Frontal cortex (tissue), 4 donors: ENCODE measurements at places on chromosomes 6 and 20. TPM values are rescaled to one million over a fixed set of nuclear protein-coding genes. Genes with fewer than 3 reads are reported as not detected.

CRISP2 gene
- total RNA-seq = 0.82 TPM

TMEM244 gene
- total RNA-seq = 1.2 TPM

MUC21 gene
- total RNA-seq = not detected

SIGLEC1 gene
- under 0.01 TPM for total RNA-seq

SPATA25 gene
- 2.0 TPM for total RNA-seq

DNA sequence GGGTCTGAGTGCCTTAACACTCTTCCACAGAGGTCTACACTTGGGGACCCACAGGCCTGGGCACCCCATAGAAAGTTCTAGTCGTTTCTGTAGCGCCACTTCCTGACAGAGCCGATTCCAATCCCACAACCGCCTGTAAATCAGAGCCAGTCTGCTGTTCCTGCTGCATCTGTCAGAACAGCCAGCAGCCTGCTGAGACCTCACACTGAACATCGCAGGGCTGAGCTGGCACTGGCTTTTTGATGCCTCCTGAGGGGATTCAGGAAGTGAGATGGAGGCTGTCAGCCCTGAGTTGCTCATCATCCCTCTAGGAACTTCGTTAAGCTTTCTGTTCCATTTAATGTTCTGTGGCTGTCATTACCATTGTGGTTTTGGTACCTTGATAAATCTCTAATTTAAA lies 48.9 kb downstream of the DCBLD1 start:
- no peak for DNase-seq

DNA sequence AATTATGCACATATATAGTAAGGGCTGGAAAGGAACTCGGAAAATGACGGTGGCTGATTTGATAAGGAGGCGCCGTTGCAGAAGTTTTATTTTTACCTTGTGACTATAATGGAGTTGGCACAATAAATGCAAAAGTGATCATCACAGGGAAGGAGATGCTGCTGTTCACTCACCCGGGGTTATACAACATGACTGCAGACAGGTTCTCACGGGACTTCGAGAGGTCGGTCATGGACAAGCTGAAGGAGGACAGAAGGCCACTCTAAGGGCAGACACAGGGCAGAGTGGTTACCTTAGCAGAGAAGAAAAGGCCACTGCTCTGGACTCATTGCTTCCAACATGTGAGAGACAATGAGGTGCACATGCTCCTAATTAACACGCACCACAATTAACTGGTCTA lies 168.6 kb downstream of the KIF16B start:
- DNase-seq = no peak

DNA sequence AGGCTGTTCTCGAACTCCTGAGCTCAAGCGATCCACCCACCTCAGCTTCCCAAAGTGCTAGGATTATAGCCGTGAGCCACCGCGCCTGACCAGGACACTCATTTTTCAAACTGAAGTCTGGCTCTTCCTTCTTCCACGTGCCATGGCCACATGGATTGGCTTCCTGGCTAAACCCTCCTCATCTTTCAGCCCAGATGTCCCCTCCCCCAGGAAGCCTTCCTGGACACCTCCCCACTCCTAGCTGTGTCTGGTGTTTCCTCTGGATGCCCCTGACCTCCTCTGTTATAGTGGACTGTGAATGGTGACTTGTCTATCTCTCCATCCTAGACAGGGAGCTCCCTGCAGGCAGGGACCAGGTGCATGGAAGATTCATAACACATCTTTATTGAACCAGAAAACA lies 57.2 kb downstream of the RIPOR3 start:
- no peak for DNase-seq

GRCh38 chr6:150297327-150298029 lies 71.3 kb upstream of the IYD start:
- DNase-seq = no peak

DNA sequence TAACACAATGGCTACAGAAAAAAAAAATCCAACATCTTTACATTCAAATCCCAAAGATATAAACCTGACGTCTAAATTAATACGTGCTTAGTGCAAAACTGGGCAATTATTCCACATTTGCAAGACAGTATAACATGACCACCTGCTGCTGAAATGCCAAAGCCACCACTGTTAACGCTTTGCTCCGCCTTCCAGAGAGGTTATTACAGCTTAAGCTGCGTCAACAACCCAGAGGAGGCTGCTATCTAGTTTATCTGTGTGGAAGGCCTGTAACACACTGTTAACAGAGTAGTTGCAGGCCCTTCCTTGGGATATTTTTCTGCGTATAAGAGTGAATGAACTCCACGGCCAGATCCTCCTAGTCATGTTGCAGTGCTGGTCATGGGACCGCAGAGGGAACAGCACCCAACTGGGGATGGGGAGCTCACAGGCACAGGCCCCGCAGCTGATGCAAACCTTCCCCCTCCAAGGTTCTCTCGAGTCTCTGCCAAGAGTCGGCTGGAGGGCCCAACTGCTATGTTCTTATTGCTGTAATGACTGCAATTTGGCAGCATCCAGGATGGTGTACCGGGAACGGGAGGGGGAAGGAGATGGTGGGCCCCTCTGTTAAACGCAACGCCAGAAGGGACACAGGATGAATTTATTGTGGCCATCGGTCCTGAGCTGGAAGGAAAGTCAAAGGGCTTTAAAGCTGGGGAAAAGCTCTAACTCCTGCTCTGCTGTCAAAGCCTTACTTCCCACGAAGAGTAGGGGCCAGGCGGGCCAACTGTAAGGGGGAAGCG lies 993 bp upstream of the NCOA7 start:
- DNase-seq = no peak

DNA sequence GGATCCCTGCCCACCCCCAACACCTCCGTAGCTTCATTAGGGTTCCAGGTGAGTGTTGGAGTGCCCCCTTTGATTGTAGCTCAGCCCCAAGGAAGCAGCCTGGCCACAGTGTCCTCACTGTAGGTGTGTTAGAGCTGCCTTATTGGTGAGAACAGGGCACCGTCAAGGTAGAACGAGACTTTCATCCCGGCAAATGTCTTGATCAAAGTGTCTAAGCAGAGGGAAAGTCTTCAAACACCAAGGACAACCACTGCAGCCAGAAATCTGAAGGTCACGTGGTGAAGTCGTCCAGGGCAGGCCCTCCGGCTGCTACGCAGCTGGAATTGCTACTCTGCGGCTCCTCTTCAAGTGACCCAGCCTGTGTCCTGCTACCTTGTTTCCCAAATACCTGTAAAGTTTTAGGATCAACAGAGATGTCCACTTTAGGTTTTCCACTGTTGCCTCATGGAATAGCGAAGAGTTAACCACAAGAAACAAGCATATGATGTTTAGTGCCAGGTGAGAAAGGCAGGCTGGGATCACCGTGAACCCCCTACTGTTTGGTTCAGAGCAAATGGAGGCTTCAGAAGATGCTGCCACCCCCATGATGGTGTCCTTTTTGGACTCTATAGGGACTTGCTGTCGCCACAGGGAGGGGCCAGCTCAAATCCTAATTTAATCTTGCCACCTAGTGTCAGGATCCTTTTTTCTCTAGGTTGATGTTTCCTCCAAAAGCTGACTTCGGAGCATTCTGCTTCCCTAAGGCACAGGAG lies 1.7 kb upstream of the DLL1 start:
- DNase-seq = peak; percentile 68

GRCh38 chr6:154380741-154381140 lies 24.1 kb upstream of the IPCEF1 start:
- no peak for DNase-seq
